ENCODE measurements at places on chromosomes 5 and 9. TPM values are rescaled to one million over a fixed set of nuclear protein-coding genes. Genes with fewer than 3 reads are reported as not detected.

- DNase-seq: no peak
Measured at GRCh38 chr5:123035360-123035917, 1.1 kb downstream of the PPIC start.

The QRFP gene
- not detected for total RNA-seq

GRCh38 chr9:18385696-18386490 is 88.1 kb upstream of the ADAMTSL1 start:
- no peak for DNase-seq

DNA sequence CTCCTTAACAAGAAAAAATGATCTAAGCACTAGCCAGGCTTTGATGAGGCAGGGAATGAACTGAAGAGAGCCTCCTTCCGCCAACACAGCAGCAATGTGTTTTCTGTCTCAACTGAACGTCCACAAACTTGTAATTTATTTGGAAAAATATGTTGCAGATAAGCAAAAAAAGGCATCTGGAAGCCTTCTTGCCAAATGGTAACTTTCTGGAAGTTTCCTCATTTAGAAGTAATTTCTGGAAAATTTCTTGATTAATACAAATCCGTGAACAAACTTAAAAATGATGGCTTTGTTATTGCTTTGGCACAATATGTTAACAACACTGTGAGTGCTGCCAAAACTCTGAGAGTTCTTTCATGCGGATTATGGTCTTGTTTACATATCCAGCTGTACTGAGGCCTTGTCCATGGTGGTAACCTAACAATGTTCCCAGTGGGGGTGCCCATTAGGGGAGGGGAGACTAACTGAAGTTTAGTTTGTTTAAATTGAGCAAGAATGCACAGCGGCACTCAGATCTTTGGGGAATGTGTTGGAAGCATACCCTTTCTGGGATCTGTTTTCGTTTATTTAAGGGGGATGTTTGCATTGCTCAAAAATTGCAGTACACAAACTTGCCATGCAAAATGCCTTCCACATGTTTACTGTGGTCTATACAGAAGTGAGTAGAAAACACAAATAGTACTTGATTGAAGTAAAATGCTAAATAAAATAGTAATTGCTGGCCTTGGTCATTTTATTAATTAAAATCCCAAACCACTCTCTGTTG is 334.7 kb downstream of the NR2F1-AS1 start:
- no peak for DNase-seq

DNA sequence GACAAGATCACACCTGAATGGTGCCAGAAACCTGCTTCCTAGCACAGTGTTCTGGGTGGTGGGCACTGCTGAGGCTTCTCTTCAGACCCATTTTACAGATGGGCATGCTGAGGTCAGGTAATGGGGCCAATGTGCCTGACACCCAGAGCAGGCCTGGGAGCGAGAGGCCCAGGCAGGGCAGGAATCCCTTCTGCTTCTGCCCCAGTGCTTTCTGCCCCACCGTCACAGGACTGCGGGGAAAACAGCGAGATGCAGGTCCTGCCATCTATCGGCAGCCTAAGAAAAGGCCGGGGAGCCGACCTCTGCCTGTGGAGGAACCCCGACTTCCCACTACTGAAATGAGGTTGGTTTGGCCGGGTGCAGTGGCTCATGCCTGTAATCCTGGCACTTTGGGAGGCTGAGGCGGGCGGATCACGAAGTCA is 22.8 kb upstream of the RNU6ATAC start:
- no peak for DNase-seq

Data from pulmonary artery endothelial cell (primary cell).